ENCODE measurements at places on chromosomes 16 and 17. TPM values are rescaled to one million over a fixed set of nuclear protein-coding genes. Genes with fewer than 3 reads are reported as not detected.

DNA sequence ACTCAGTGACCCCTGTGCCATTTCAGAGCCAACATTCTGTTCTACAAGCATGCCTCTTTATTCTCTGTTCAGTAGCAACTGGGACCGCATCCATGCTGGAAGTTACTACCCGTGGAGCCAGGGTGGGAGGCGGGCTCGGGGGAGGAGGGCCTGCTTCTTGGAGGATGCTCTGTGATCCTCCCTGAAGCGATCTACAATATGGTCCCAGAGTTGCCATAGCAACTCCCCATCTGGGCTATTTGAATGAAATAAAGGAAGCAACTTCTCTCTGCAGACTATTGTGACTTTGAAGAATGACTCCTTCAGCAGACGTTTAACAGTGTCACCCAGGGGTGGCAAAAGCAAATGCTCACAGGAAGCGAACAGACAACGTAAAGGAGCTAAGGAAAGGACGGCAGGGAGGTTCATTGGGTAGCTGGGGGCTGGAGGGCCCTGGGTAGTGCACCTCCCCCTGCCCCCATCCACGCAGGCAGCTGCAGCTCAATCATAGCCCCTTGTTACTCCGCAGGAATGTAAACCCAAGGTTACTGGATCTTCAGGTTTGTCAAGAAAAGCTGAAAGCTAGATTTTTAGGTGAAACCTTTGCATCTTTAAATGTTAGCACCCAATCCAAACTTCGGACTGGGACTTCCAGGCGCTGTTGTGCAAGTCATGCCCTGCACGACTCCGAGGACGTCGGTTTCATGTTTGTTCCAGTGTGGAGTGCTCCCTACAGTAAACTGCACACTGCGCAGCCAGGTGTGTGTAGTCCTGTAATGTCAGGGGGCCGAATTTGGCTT lies 51.1 kb upstream of the MEAK7 start:
- DNase-seq: no peak

- DNase-seq: peak; percentile 4
Measured at GRCh38 chr17:14580499-14580898, 279.6 kb downstream of the HS3ST3B1 start.

DNA sequence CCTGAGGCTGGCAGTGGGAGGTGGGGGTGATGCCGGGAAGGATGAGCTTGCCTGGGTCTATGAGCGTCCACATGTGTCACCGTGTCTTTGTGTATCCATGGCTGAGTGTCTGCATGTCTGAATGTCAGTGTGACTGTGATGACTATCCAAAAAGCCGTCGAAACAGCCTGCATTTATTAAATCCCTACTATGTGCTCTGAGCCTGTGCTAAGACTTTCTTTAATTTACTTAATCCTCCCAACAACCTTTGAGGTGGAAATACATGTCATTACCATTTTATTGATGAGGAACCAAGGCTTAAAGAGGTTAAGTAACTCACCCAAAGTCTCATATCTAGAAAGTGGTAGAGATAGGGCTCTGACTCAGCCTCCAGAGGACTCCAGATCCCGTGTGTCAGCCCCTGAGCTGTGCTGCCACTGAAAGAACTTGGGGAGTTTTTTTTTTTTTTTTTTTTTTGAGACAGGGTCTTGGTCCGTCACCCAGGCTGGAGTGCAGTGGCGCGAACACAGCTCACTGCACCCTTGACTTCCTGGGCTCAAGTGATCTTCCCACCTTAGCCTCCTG lies 20.0 kb downstream of the ARHGAP23 start:
- no peak for DNase-seq

GRCh38 chr16:89599451-89599858 lies 14.0 kb upstream of the DPEP1 start:
- peak; percentile 41 for DNase-seq

- no peak for DNase-seq
Measured at GRCh38 chr17:77503916-77504651, 363.3 kb downstream of the SEC14L1 start.

Gene AATF
- 21.2 TPM for total RNA-seq

Measured in mammary epithelial cell (primary cell).